ENCODE measurements at places on chromosomes 2 and 18.

- no peak for DNase-seq
Measured at GRCh38 chr2:234258562-234259141, 208.2 kb downstream of the SPP2 start.

- DNase-seq, result no peak
Measured at GRCh38 chr2:230601510-230601909, 111.1 kb upstream of the CAB39 start.

GRCh38 chr2:28750316-28751251, 1.0 kb upstream of the PPP1CB start:
- DNase-seq, result peak; percentile 70

- DNase-seq, result peak; percentile 71
Measured at GRCh38 chr2:8487461-8487932, 194.4 kb upstream of the ID2 start.

DNA sequence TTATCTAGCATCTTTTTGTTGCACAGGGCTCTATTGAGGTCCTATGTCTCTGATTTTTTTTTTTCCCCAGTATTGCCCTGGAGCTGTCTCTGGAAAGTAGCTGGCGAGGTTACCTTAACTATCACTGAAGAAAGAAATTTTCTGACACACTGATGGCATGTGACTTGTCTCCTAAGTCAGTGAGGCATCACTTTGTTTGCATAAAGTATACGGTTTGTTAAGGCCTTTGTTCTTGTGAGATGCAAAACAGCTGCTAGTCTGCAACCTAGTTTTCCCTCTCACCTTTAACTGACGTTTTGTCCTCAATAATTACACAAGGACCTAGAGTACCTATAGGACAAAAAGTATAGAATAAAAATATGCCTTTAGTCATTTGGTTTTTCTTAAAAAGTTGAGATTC, 41.8 kb downstream of the UBXN4 start:
- no peak for DNase-seq

- no peak for DNase-seq
Measured at GRCh38 chr2:242063436-242063835, 193.9 kb downstream of the RTP5 start.

Data from activated effector memory CD4-positive, alpha-beta T cell treated with anti-CD3 and anti-CD28 coated beads, Interleukin-2, amount 50 U/mL, for 16 hours (primary cell).